CD4-positive, alpha-beta T cell treated with Interleukin-17A for 1 hour (primary cell): ENCODE measurements at places on chromosomes 3 and 15.

GRCh38 chr15:45167631-45168205, 20.0 kb downstream of the SHF start:
- no peak for DNase-seq

- DNase-seq = no peak
Observed at GRCh38 chr3:6528951-6529350, 332.0 kb upstream of the GRM7 start.

- peak; percentile 41 for DNase-seq
Observed at GRCh38 chr3:16480861-16481545, 32.5 kb downstream of the RFTN1 start.

GRCh38 chr15:92864127-92864814, 35.9 kb upstream of the CHD2 start:
- DNase-seq = no peak
